ENCODE measurements at places on chromosomes 7 and 10.

DNA sequence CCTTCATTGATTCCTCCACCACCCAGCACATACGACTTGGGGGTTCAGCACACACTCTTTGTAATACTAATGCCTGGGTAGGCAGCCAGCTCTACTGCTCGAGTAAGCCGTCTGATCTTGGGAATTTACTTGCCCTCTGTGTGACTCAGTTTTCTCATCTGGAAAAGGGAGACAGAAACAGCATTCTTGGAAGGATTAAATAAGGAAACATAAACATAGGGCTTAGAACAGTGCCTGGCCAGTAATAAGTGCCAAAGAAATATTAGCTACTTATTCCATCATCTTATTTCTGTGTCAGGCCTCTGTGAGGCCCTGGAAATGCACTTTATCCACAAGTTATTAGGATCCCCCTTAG is 130.1 kb downstream of the TNS3 start:
- DNase-seq: no peak

DNA sequence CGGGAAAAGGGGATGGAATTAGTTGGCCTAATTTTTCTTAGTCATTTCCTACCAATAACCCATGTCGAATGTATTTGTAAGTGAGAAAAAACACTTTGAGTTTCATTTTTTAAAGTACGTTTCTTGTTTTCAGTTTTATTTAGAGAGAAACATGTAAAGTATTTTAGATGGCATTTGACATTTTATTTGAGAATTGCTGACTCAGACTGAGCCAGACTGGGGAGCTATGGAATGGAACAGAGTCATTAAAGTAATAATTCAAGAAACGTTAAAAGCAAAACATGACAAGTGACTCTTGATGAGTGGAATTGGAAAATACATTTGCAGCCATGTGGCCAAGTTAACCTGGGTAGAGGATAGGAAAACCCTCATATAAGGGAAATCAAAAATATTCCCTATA is 286.1 kb upstream of the NPSR1 start:
- DNase-seq: no peak

GRCh38 chr7:87797395-87797794 is 78.8 kb downstream of the SLC25A40 start:
- no peak for DNase-seq

DNA sequence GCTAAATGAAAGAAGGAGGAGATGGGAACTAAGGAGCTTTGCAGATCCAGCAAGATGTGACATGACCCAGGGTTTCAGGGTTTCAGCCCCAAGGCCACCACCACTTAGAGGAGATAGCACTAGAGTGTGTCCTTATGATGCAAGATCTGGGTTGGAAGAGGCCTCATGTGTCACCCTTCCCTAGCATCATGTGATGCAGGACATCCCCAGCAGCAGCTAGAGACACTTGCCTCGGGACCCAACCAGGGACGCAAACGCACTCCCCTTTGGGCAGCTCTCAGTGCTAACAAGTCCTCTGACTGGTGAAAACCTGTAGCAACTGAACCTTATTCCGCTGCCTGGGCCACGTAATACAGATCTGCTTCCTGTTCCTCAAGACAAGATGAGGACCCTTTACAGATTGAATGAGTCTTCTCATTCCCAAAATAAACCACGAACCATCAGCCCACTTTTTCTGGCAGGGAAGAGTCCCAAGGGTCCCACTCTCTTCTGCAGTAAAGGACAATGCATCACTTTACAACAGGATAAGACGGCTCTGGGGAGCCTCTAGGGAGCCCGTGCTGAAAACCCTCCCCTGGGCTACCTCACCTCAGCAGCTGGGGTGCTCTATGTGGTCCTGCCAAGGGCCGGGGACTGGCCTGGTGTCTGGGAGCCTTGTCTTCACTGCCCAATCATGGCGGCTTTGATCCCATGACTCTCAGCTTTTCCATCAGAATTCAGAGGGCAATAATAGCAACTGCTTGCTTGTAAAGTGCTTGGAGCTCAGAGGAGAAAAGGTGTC is 44.8 kb upstream of the GDF10 start:
- DNase-seq: no peak

- DNase-seq: no peak
Observed at GRCh38 chr7:43467846-43468245, 115.1 kb upstream of the STK17A start.

GRCh38 chr10:12445701-12446334 is 96.5 kb downstream of the CAMK1D start:
- no peak for DNase-seq

- no peak for DNase-seq
Observed at GRCh38 chr10:93445097-93445960, 36.8 kb downstream of the MYOF start.

GRCh38 chr10:97932932-97933530 is 83.4 kb downstream of the GOLGA7B start:
- DNase-seq: no peak

Data from stimulated activated CD4-positive, alpha-beta T cell treated with anti-CD3 and anti-CD28 coated beads, Interleukin-12 subunit alpha, Interleukin-12 subunit beta, amount 100 ng/mL, for 24 hours (primary cell).